ENCODE measurements at places on chromosomes 13 and 19. TPM values are rescaled to one million over a fixed set of nuclear protein-coding genes. Genes with fewer than 3 reads are reported as not detected.

The TPTE2 gene
- not detected for total RNA-seq

The HS6ST3 gene
- total RNA-seq: under 0.01 TPM

The ZNF99 gene
- under 0.01 TPM for total RNA-seq

- H3K27me3 ChIP-seq: no peaks in the 10 kb centered on the region
- peak; percentile 99 for DNase-seq
- H3K36me3 ChIP-seq: no peaks in the 10 kb centered on the region
- H3K27ac ChIP-seq: peak within 1 kb of the TSS; percentile 69
- H3K4me3 ChIP-seq: peak within 1 kb of the TSS; percentile 81
Measured at GRCh38 chr19:18419195-18419698, at the start of gene SSBP4. SSBP4 (plus strand) TSS chr19:18419398; CDS start chr19:18419649, 251 bp downstream.

DNA sequence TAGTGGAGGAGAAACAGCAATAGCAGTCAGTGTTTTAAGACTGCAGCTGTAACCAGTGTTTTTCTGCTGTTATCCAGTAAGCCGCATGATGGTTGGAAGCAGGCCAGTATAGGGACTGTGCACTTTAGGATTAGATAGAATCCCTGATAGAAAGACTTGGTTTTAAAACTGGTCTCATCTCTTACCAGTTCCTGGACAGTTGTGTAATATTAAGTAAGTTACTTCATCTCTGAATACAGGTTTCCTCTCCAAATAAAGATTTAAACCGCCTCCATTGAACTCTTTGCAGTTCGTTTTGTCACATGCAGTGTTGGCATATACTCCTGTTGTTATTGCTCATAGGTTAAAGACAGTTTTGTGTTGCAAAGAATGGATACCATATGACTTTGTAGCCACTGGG, 25.6 kb downstream of the URI1 start:
- no peaks in the 10 kb centered on the region for H3K36me3 ChIP-seq
- no peak overlapping the region for H3K4me3 ChIP-seq
- DNase-seq: no peak
- peaks cover 51% of the 10 kb centered on the region for H3K4me1 ChIP-seq
